ENCODE measurements at places on chromosomes 5 and 9.

GRCh38 chr9:87447547-87448432, 49.9 kb upstream of the DAPK1 start:
- peak; percentile 12 for DNase-seq

- DNase-seq, result no peak
These were observed 694 bp upstream of the UAP1L1 start for GRCh38 chr9:137076636-137077009.

- no peak for DNase-seq
These were observed 204.8 kb upstream of the MEF2C start for GRCh38 chr5:89087551-89088318.

- DNase-seq, result peak; percentile 62
These were observed 11.5 kb downstream of the EGFL7 start for GRCh38 chr9:136673975-136674785.

- no peak for DNase-seq
These were observed 4.7 kb downstream of the DNAI1 start for GRCh38 chr9:34463098-34463900.

- DNase-seq, result no peak
These were observed 70.5 kb downstream of the APBA1 start for GRCh38 chr9:69601698-69602097.

DNA sequence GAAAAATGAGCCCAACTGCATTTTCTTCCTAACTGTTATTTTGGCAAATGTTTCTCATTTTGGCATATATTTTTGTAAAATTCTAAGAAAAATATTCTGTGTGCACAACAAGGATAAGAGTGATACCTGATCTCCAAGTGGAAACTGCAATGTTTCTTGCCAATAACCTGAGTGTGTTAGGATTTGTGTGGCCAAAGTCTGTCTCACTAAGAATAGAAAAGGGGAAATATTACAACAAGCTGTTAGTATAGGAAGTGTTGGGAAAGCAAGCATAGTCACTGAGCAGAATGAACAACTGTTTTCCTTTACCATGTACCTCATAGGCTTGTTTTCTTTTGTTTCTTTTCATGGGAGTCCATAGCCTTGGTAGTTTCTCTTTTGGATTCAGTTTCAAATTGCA, 624.2 kb downstream of the MTRR start:
- DNase-seq, result no peak

GRCh38 chr9:129235931-129236331, 57.9 kb upstream of the IER5L start:
- DNase-seq, result peak; percentile 51

DNA sequence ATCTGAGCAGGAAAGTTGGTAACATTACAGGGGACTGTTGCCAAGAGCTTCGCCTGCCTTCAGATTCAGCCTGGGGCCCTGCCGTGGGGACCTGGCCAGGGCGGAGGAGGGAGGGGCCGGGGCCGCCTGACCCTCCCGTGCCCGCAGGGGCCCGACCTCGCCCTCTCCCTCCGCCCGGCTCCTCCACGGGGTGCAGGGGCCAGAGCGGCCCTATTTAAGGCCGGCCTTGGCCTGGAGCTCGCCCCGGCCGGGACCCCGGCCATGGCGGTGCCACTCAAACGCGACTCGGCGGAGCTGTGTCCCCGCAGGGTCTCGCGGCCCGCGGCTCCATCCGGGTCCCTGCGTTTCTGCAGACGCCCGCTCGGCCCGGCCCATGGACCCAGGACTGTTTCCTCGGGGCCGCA, 757 bp downstream of the TMEM250 start:
- DNase-seq, result peak; percentile 68

DNA sequence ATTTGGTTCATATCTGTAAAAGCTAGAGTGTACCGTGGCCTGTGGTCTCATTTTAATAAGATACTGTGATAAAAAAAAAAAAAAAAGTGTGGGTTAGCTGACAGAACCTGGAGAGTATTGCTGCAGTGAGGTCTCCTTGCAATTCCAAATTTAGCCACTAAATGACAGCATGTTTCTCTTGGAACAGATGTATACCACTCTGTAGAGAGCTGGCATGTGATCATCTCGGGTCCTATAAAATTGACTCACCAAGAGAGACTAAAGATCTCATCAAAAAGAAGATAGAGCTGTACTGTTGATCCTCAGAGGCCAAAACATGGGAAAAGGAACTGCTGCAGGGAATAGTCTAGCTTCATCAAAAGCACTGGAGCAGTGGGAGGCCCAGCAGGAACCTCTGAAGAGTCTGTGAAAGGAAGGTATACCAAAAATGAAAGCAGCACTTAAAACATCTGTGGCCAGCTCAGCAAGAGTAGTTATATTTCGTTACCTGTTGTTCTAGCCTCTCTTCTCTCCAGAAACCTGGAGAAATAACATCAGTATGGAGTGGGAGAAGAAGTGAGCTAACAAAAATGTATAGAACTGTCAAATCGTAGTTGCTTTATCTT, 826.8 kb downstream of the EFNA5 start:
- DNase-seq, result peak; percentile 90

GRCh38 chr5:10528056-10528816, 35.6 kb upstream of the ANKRD33B start:
- peak; percentile 51 for DNase-seq

DNA sequence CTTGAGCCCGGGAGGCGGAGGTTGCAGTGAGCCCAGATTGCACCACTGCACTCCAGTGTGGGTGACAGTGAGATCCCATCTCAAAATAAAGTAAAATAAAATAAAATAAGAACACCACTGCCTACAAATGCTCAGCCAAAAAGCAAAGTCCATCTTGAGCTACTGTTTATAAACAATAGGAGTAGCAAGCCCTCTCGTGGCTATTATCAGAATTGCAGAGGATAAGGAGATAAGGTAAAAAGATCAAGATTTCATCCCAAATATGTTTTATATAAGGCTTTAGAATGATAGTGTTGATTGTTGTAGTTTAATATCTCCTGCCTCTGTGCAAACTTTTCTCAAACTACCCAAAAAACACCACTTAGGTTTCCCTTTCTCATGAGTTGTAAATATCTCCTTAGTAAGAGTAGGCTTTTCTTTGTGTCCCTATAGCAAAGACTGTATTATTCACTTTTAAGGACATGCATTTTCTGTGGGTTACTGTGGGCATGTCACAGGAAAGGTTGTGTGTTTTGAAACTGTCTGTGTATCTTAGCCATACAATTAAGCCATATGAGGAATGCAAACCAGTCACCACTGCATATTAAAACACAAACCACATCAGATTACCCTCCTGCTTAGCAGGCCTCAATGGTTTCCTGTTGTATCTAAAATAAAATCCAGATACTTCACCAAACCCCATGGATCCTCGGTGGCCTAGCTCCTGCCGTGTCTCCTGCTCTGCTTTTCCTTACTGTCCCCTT, 31.8 kb upstream of the CKS2 start:
- DNase-seq, result peak; percentile 63

DNA sequence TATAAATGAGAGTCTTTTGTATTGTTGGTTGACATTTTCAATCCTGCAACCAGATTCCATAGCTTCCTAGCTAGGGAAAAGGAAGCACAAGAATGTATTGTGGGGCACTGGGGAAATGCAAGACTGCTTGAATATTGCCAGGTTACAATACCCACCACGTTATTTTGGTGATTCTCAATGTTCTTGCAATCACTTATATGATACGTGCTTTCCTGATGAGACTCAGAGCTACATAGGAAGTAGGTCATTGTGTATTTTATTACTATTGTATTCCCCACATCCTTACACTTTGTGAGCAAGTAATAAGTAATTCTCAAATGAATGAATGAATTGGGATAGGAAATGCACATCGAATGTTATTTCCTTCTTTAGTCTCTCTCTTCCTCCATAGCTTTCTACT, 217.1 kb upstream of the CD180 start:
- no peak for DNase-seq

DNA sequence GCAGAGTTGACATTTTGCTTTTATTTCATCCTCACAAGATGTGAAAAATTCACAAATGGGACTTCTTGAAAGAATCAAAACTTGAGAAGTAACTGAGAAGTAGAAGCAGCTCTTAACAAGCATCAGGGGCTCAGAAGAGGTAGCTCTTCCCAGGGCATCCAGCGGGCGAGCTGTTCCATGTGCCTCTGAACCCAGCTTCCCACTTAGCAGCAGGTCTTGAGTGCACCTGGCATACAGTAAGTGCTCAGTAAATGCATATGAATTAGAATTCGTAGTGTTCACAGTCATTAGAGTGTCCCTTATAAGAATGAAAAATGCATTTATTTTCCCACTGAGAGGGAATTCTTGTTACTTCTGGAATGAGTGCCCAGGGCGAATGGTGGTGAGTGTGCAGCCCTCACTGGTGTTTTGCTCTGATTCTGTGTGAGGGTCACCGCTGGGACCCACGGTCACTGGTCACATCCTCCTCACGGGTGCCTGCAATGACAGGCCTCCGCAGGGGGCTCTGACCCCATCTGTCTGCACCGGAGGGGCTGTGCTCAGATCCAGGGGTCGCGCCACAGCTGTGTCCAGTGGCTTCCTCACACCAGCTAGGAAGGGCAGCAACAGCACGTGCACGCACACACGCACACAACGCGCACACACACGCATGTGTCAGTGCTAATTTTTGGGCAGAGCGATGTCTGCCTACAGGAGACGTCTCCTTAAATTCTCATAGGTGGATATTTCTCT, 26.9 kb downstream of the EXOC3 start:
- DNase-seq, result peak; percentile 36

GRCh38 chr9:13160051-13160450, 119.4 kb downstream of the MPDZ start:
- no peak for DNase-seq

DNA sequence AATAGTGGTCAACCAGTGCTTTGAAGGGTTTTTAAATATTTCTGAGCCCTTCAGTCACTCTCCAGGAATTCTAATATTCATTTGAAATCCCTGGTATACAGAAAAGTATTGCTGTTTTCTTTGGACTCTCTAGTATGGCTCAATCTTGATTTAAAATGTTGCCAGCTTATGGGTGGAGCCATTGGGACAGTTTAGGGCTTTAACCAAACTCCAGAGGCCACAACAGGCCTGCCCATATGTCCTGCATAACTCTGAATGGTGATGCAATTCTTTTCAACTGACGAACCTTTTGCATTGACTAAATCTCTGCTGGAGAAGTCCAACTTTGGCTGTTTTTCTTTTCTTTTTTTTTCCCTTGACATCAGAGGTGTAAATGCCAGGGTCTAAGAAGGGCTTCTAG, 10.3 kb upstream of the ANKHD1 start:
- no peak for DNase-seq

GRCh38 chr5:79560771-79561524, 47.0 kb upstream of the HOMER1 start:
- DNase-seq, result no peak

DNA sequence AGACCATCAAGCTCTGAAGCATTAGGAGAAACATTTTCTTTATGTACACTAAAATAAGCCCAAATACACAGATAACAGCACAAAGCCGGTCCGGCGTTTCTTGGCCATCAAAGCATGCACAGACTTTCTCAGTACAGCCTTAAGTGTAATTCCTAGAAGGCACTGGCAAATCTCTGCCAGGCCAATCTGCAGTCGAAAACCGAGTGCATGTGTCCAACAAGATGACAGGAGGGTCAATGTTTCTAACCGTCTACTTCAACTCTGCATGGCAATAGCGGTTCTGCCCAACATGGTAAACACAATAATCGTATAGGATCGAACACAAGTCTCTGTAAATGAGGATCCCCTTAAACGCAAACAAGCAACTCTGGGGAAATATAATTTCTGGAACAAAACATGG, 1.1 kb downstream of the ARL15 start:
- DNase-seq, result peak; percentile 50

GRCh38 chr5:122559676-122560075, 215.2 kb upstream of the SNX2 start:
- DNase-seq, result no peak

- peak; percentile 34 for DNase-seq
These were observed 32.3 kb downstream of the ACOT12 start for GRCh38 chr5:81361600-81361999.

GRCh38 chr9:8265281-8265680, 465.7 kb upstream of the DMAC1 start:
- no peak for DNase-seq

DNA sequence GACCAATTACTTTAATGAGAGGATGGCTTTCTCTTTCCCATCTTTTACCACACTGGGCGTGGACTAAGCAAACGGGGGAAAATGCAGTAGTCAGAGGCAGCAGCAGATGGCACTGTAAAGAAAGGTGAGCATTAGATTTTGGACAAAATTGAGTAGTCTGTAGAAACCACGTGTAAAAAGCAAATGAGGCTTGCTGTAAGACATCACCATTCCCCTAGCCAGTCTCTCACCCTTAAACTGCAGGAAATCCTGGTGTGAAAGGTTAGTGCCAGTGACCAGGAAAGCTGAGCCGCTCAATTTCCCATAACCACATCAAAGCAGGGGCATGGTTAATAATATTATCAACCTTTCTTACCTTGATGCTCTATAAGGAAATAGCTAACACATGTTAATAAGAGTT, 31.8 kb downstream of the SPATA31C2 start:
- DNase-seq, result no peak

DNA sequence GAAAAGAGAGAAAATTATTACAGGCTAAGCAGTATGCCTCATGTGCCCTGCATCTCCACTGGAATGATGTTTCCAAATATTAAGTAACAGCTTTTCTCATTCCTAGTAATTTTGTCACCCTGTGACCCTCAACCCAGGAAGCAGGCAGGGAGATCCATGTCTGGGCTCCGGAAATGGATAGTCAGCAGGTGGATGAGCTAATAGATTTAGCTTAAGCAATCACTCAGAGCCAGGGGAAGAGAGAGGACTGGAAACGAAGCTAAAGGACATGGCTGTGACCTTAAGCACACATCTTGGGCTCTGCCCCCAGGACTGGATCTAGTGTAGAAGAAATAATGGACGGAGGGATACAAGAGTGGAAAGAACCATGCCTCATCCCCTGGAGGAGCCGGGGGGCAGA, 89.5 kb downstream of the ARSB start:
- DNase-seq, result peak; percentile 54

DNA sequence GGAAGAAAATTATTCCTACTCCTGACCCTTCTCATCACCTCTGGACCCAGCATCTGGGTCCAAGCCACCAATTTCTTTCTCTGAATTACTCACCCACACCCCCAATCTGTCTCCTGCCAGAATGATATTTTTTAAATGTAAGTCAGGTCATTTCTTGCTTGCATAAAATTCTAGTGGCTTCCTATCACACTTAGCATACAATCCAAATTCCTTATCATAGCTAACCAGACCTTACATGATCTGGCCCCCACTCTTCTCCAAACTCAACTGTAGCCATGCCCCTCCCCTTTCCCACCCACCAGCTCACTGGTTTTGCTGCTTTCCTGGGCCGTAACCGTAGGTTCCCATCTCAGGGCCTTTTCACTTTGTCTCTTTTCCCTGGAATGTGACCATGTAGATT, 15.2 kb downstream of the HTR4 start:
- DNase-seq, result no peak

DNA sequence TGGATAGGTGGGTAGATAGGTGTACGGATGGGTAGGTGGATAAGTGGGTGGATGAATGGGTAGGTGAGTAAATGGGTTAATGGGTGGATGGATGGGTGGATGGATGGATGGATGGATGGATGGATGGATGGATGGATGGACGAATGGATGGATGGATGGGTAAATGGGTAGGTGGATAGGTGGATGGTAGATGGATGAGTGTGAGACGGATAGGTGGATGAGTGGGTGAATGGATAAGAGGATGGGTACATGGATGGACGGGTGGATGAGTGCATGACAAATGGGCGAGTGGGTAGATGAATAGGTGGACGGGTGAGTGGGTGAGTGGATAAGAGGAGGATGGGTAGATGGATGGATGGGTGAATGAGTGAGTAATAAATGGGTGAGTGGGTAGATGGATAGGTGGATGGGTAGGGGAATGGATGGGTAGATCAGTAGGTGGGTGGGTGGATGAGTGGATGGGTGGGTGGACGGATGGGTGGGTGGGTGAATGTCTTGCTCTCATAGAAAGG, 179.2 kb downstream of the FGF18 start:
- DNase-seq, result no peak

GRCh38 chr5:127275641-127276193, 14.9 kb upstream of the MEGF10 start:
- DNase-seq, result peak; percentile 62
